ENCODE measurements at places on chromosomes 7 and 10.

DNA sequence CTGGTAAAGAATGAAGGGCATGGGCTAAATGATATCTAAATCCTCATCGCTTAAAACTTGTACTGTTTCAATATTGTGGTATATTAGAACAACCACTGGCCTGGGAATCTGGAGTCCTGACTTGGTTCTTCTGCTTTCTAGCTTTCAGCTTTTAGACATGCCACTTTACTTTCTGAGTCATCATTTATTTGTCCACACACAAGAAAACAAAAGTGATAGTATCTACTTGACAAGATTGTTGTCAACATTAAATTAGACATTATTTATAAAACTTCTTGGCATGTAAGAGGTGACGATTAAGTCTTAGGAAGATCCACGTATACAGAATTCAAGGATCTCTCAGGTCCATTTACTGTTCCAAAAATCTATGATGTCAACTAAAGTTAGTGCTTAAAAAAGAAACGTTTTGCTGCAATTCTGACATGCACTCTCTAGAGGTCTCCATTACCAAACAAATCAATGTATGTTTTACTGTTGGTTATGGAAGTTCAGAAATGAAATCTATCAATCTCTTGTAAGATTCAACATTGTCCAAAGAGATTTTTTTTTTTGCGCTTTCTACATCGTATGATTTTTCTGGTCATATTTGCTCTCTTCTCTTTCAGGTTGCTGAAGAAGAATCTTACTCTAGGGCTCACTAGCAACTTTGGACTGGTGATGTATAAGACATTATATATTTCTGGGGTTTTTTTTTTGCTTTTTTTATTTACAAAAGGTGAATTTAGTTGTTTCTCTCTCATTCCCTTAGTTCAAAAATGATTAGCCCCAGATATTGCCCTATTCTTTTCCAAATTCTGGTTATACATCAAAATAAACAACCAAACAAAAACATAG is 53.6 kb upstream of the DYNC1I1 start:
- no peak for DNase-seq

GRCh38 chr7:43630482-43630881 is 47.6 kb downstream of the STK17A start:
- DNase-seq: no peak

DNA sequence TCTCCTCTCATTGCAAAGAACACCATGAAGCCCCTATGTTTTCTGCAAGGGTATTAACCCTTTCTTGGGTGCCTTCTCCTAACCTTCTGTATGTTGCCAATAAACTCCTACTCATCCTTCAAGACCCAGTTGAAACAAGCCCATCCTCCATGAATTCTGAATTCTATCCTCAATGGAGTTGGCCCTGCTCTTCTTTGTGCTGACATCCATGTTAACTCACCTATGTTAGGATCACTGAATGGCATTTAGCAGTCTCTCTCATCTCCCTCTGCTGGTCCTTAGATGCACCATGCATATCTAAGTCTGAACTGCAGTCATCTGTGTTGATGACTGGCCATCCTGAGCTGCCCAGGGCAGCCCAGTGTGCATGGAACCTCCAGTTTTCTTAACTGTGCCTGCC is 129.8 kb downstream of the BUB3 start:
- DNase-seq: no peak

DNA sequence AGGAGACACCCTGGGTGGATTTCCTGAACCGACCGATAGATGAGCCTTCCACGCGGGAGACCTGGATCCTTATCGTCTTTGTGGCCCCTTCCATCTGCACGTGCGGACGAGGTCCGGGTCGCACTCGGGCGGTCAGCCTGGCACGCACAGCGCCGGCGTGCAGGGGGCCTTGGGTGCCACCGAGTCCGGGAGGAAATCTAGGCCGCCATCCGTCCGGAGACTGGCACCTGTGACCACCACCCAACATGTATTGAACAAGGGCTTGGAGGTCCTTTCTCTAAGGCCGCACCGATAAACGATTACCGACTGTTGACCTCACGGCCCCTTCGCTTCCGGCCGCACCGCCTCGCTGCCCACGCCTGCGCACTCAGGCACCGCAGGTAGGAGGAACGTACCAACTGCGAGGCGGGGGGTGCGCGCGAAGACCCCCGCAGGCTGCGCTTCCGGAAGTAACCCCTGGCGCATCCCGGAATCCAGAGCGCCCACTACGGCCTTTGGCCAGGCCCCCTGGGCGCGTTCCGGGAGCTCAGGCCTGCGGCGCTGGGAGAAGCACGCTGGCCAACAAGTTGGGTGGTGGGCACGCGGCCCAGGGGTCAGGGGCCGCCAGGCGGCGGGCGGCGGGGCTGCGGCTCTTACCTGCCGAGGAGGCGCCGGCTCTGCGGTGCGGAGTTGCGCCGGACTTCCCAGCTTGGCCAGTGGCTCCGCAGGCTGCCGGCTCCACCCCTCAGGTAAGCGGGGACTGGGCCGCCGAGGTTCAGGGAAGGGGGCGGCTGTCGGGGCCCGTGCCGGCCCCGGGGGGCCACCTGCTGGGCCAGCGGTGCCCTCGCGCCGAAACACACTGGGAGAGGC is at the start of the genes ACTR3C and LRRC61:
Gene ACTR3C (minus strand): TSS at position 713 of the 849 bp plus-strand sequence. CDS start 28,249 bp downstream, outside the sequence.
Gene LRRC61 (plus strand): TSS at position 523 of the 849 bp plus-strand sequence. CDS start 13,507 bp downstream, outside the sequence.
- DNase-seq: peak; percentile 67

- no peak for DNase-seq
These were observed 23.6 kb downstream of the FGFR2 start for GRCh38 chr10:121574519-121575166.

GRCh38 chr7:117807676-117808075 is 65.6 kb downstream of the CTTNBP2 start:
- no peak for DNase-seq

GRCh38 chr7:30791114-30791513 is 19.9 kb downstream of the MINDY4 start:
- DNase-seq: no peak

- DNase-seq: no peak
These were observed 4.7 kb downstream of the BLVRA start for GRCh38 chr7:43763183-43763582.

- no peak for DNase-seq
These were observed 317.1 kb upstream of the KLF6 start for GRCh38 chr10:4101918-4102654.

- DNase-seq: no peak
These were observed 36.7 kb upstream of the NFKB2 start for GRCh38 chr10:102358712-102359382.

DNA sequence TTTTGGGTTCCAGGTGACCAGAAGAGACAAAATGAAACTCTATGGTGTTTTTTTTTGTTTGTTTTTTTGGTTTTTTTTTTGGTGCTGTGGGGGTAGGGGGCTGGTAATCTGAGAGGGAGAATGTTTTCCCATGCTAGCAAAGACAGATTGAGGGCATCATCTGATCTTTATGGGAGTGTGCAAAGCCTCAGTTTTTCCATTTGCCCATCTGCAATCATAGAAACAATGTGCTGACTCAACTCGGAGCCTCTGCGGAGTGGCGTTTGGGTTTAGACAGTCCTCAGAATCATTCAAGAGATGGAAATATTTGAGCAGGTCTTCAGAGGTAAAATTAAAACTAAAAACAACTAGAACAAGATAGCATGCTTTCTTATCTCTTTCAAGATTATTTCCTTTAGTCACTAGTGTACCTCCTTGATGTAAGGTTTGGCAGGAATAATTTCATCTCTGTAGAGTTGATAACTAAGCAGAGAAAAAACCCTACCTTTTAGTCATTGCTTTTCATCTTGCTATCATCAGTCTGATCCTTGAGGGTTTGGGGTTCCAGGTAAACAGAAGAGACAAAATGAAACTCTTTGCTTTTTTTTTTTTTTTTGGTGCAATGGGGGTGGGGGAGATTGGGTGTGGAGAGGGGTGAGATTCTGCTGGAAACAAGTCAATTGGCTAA is 18.0 kb downstream of the CNNM2 start:
- DNase-seq: peak; percentile 41

GRCh38 chr7:144786079-144786478 is 49.8 kb downstream of the TPK1 start:
- no peak for DNase-seq

DNA sequence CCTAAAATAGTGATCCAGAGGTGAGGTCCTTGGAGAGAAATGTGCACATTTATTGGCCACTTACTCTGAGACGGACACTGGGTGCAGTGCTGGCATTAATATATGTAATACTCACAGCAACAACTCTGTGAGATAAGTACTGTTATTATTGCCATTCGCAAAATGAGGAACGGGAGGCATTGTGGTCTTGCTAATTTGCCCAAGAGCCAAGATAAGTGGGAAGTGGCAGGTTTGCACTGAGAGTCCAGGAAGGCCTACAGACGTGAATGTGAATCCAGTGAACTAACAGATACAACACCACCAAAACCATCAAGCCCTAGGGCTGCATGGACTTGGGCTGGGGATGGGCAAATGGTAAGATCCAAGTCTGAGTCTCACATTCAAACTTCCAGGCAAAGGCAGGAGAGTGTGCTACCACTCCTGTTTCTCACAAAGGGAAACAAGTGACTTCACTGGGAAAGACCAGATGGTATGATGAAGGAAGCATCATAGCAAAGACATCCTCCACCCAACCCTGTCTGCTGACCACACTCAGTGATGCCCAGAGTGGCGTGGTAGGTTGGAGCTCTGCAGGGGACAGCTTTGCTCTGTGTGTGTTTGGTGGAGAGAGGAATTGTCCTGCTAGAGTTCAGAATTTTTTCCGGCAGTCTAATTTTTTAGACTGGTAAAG is 19.2 kb downstream of the TMEM273 start:
- DNase-seq: no peak

DNA sequence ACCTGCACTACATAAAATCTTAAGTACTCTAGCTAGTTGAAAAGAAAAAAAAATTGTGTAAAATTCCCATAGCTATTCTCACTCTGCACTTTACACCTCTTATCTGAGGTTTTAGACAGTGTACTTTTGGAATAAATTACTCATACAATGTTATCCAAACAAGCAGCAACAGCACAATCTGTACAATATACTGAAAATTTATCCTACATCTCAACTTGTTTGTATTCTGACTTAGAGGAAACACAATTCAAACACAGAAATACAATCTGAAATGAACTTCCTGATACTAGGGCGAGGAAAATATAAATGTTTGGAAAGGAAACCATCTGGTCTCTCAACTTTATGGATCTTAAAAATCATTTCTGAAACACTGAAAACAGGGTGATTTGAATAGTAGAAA is 381.7 kb downstream of the THSD7A start:
- no peak for DNase-seq

GRCh38 chr7:22173685-22174573 is 183.0 kb downstream of the RAPGEF5 start:
- DNase-seq: peak; percentile 10

- no peak for DNase-seq
These were observed 332.1 kb upstream of the MAGI2 start for GRCh38 chr7:79785556-79785955.

GRCh38 chr7:110399421-110399820 is 691.5 kb upstream of the LRRN3 start:
- DNase-seq: no peak

DNA sequence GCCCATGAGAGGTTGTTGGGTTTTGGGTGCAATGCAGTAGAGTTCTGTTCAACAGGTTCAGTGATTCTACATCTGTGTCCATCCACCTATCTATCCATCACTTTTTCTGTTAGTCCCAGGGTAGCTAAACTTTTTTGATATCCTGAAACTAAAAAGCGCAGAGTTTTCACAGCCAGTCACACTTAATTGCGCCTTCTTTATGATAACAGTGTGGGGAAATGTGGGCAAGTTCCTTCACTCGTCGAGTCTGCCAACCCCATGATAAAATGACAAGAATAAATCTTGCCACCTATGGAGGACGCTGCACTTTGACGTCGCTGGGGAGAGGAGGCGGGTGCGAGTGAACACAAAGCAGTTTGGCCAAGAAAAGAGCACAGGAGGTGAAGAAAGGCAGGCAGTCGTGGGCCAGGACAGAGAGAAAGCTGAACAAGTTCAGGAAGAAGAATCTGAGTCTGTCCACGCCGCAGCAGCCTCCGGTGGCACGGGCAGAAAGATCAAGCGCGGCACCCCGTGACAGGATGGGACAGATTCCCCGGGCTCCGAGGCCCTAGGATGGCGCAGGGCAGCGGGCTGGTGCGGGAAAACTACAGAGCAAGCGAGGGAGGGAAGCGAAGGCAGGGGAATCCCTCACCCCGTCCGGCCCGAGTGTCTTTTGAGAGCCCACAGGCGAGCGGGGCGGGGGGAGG is 9.2 kb downstream of the SP8 start:
- no peak for DNase-seq

- DNase-seq: no peak
These were observed 186.2 kb upstream of the PDE1C start for GRCh38 chr7:32256376-32256775.

- no peak for DNase-seq
These were observed 72.0 kb downstream of the PARP12 start for GRCh38 chr7:139990571-139991268.

All from stimulated activated CD4-positive, alpha-beta T cell treated with anti-CD3 and anti-CD28 coated beads, Interleukin-1b, Interleukin-23, amount 100 ng/mL, for 48 hours (primary cell).